Daoy (cell line): ENCODE measurements at places on chromosomes 11 and 22.

- DNase-seq, result no peak
Measured at GRCh38 chr11:104725796-104726408, 172.4 kb downstream of the CASP12 start.

- DNase-seq, result peak; percentile 72
Measured at GRCh38 chr11:124070915-124071622, 29.9 kb upstream of the OR10G7 start.

DNA sequence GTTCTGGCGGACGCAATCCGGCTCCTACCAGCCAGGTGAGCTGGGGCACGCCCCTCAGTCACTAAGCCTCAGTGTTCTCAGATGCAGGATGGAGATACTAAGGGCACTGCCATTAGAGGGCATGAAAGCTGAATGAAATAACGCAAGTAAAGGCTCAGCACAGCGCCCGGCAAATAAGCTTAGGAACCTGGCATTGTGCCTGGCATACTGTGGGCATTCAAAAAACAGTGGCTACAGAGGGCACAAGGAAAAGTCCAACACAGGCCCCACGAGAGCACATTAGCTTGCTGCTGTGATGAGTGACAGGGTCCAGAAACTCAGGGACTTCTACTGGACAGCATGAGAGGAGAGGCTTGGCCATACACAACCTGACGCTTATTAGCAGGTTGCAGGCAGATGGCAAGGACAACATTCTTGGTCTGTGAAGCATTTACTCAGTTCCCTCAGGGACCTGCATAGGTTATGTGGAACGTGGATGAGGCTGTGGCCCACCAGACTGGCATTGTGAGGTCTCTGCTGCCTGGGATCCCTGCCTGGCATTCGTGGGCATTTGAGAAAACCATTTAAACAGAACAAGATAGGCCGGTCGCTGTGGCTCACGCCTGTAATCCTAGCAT lies 12.2 kb downstream of the TXN2 start:
- no peak for DNase-seq

- no peak for DNase-seq
Measured at GRCh38 chr22:49699476-49699875, 128.2 kb downstream of the BRD1 start.

GRCh38 chr11:57155838-57156607 lies 25.7 kb upstream of the LRRC55 start:
- DNase-seq, result no peak
